CD4-positive, alpha-beta T cell treated with Interleukin-4 for 1 hour (primary cell): ENCODE measurements at places on chromosomes 5 and 9.
A peak's percentile ranks its signal among the peaks of the same experiment; 100 is the strongest.

DNA sequence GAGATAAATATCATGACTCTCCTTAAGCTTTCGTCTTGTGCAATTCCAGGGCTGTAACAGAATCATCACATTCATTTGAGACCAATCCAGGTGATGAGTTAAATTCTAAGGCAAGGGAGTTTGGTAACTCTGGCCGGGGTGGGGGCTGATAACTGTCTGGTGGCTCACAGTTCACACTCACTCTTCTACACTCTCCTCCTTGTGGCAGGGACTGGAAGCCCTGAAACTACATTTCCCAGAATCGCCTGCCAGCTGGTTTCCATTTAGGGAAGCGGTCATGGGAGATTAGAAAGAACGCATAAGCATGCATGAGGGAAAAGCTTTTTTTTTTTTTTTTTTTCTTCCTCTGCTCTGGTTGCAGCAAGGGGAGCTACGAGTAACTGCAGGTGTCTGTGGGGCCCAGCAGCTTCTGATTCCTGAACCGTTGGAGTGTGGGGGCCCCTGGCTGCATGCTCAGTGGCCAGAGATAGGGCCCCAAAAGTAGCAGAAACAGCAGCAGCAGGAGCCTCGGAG lies 154.8 kb upstream of the TBC1D2 start:
- DNase-seq: no peak

DNA sequence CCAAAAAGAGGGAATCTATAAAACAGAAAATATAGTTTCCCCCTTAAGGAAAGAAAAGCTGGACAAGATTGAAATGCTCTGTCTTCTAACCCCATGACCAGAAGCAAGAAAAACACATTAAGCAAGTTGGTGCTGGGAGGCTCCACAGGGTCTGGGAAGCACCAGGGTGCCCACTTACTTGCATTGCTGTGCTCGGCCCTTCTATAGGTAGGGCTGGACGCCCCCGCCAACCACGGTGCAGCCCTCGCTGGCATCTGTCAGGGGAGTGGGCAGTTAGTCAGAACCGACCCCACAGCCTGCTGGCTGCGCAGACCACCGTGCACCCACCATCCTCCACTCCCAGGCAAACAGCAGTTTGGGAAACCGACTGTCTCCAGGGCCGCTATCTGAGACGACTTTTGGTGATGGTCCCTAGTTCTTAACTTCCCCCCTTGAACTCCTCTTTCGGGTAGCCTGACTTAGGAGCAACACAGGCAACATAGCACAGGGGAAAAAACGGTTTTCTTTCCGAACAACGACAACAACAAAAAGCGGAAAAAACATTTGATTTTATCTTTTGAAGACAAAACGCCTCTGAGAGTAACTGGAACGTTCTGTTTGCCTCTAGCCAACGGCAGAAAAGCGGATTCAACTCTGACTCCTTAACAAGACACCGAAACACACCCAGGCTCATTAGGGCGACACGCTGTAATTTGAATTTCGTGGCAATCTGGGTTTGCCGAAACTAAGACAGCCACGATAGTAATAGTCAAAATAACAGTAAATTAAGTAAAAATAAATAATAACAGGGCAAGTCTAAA lies 3.9 kb downstream of the IRX2 start:
- no peak for DNase-seq

GRCh38 chr5:60959156-60959555 lies 14.2 kb downstream of the NDUFAF2 start:
- no peak for DNase-seq

GRCh38 chr5:7851617-7852289 lies 820 bp upstream of the CFAP90 start:
- no peak for DNase-seq

DNA sequence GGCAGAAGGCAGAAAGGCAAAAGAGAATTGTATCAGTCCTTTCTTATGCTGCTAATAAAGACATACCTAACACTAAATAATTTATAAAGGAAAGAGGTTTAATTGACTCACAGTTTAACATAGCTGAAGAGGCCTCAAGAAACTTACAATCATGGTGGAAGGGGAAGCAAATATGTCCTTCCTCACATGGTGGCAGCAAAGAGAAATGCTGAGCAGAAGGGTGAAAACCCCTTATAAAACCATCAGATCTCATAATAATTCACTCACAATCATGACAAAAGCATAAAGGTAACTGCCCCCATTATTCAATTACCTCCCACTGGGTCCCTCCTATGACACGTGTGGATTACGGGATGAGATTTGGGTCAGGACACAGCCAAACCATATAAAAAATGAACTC lies 312.5 kb upstream of the PTGER4 start:
- DNase-seq: peak; percentile 29
